ENCODE measurements at places on chromosomes 2 and 18.

GRCh38 chr2:105081006-105081601, 43.2 kb downstream of the MRPS9 start:
- no peak overlapping the region for H3K4me3 ChIP-seq
- H3K27me3 ChIP-seq, result no peaks in the 10 kb centered on the region
- DNase-seq, result no peak
- no peaks in the 10 kb centered on the region for H3K36me3 ChIP-seq
- H3K27ac ChIP-seq, result no peak overlapping the region

DNA sequence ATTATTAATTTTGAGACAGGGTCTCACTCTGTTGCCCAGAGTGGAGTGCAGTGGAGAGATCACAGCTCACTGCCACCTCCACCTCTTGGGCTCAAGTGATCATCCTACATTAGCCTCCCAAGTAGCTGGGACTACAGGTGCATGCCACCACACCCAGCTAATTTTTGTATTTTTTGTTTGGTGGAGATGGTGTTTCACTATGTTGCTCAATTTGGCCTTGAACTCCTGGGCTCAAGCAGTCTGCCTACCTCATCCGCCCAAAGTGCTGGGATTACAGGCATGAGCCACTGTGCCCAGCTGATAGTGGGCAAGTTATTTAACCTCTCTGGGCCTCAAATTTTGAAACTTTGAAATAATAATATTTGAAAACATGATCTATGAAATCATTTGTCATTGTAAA, 26.5 kb downstream of the DCAF17 start:
- H3K27me3 ChIP-seq, result no peaks in the 10 kb centered on the region
- no peak overlapping the region for H3K27ac ChIP-seq

- H3K36me3 ChIP-seq, result no peaks in the 10 kb centered on the region
- H3K4me3 ChIP-seq, result no peak overlapping the region
Measured at GRCh38 chr2:206647985-206648384, 5.7 kb downstream of the FAM237A start.

DNA sequence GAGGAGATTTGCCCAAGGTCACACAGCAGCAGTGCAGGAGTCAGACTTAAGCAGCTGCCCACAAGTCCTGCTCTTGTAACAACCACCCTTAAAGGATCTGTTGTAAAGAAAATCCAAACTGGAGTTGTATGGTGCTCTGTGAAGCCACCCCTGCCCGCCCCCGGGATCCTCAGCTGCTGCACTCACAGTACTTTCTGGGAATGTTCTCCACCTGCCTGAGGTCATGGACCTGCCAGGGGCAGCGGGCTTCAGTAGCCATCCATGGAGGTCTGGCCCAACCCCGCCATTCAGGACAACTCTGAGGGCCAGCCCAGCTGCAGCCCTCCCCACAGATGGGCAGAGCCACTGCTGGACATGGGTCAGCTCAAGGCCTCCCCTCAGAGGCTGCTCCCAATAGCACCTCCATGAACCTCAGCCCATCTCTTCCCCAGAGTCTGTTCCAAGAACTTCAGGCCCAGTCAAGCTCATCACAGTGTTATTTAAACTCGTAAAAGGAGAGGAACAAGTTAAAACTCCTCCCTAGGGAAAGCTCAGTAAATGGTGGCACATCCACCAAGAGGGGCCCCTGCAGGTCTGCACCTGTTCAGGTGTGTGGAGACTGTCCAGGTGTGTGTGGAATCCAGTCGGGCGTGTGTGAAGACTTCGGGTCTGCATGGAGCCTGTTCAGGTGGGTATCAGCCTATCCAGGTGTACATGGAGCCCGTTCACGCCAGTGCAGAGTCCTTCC, 39.4 kb upstream of the GPC1 start:
- H3K27me3 ChIP-seq, result no peaks in the 10 kb centered on the region
- no peak for DNase-seq
- no peaks in the 10 kb centered on the region for H3K36me3 ChIP-seq
- no peak overlapping the region for H3K27ac ChIP-seq
- H3K4me1 ChIP-seq, result no peaks in the 10 kb centered on the region
- H3K4me3 ChIP-seq, result no peak overlapping the region

- no peaks in the 10 kb centered on the region for H3K27me3 ChIP-seq
- no peaks in the 10 kb centered on the region for H3K36me3 ChIP-seq
- no peak overlapping the region for H3K27ac ChIP-seq
- peaks cover 11% of the 10 kb centered on the region for H3K4me1 ChIP-seq
- DNase-seq, result peak; percentile 32
Measured at GRCh38 chr2:88059979-88060906, 4.7 kb upstream of the KRCC1 start.

DNA sequence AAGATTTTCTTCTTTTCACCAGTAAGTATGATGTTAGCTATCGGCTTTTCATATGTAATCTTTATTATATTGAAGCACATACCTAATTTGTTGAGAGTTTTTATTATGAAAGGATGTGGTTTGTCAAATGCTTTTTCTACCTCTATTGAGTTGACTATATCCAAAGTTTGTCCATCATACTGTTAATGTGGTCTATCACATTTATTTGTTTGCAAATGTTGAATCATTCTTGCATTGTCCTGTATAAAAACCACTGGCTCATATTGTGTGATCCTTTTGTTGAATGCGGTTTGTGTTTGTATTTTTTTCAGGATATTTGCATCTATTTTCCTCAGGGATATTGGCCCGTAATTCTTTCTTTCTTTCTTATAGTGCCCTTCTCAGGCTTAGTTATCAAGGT, 675.5 kb downstream of the NUP35 start:
- no peak overlapping the region for H3K27ac ChIP-seq
- no peak overlapping the region for H3K4me3 ChIP-seq
- H3K27me3 ChIP-seq, result no peaks in the 10 kb centered on the region

DNA sequence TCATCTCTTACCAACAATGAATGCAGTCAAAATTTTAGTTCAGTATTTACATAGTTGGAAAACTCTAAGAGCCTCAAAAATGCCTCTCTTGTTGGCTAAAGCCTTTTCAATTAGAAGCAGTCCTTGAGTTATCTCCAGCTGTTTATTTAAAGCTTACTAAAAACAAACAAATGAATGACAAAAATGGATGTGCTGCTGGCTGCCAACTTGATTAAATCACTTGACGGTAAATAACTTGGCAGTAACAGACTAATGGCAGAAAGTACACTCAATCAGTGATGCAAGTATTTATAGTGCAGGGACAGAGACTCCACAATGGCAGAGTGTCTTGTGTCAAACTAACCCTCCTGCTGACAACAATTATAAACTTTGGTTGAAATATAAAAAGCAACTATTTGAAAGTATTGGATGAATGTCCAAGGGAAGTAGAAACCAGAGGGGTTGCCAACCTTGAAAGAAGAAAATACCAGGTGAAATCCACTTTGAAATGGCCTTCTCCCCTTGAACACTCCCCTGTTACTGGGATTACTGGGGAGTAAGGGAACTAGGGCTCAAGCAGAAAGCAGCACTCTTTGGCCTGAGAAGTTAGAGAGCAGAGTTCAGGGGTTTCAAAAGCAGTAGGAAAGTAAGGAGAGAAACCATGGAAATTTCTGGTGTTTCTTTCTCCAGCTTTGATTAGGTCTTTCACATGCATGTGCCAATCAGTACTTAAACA, 245.2 kb upstream of the SPHKAP start:
- peak overlapping the region; percentile 51 for H3K4me3 ChIP-seq
- H3K4me1 ChIP-seq, result peaks cover 9% of the 10 kb centered on the region
- H3K27me3 ChIP-seq, result no peaks in the 10 kb centered on the region
- peak overlapping the region; percentile 44 for H3K27ac ChIP-seq
- no peaks in the 10 kb centered on the region for H3K36me3 ChIP-seq

- H3K27ac ChIP-seq, result no peak overlapping the region
- H3K4me3 ChIP-seq, result no peak overlapping the region
- no peaks in the 10 kb centered on the region for H3K36me3 ChIP-seq
- H3K27me3 ChIP-seq, result no peaks in the 10 kb centered on the region
- DNase-seq, result no peak
- H3K4me1 ChIP-seq, result no peaks in the 10 kb centered on the region
Measured at GRCh38 chr18:38563396-38563980, 997.9 kb upstream of the CELF4 start.

DNA sequence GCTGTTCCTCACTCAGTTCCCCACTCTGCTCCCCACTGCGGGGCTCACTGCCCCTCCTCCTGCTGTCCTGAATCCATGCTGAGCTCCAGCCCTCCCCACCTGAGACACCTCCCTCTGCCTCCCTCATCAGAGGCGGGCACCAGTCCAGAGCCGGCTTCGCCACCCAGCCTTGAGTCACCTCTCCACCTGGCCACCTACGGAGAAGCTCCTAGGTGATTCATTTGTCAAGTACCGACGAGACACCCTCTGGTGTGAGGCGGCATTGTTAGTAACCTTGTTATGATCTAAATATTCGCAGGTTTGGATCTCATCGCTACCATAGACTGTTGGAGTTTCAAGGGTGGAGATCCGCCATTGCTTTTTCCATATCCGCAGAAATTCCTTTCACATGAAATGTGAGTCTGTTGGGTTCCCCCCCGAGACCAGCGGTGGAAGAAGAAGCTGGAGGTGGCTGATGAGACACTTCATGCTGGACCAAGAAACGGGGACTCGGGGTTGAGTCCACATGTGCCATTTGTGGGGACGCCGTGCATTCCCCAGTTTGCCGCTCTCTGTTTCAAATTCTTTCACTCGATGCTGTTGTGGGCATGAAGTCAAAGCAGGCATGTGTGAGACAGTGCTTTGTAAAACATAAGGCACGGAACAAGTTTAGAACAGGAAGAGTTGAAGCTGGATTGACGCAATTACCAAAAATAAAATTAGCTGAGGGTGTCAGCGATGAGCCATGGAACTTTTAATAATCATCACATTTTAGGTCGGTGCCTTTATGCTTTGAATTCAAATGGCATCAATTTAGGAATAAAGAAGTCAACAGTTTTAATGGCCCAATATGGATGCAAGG, 259.8 kb upstream of the HDAC4 start:
- peaks cover 20% of the 10 kb centered on the region for H3K4me1 ChIP-seq
- H3K27ac ChIP-seq, result no peak overlapping the region
- peak; percentile 71 for DNase-seq
- H3K4me3 ChIP-seq, result peak overlapping the region; percentile 37
- no peaks in the 10 kb centered on the region for H3K36me3 ChIP-seq

GRCh38 chr2:241432824-241433448, 75.4 kb downstream of the STK25 start:
- no peaks in the 10 kb centered on the region for H3K4me1 ChIP-seq
- no peak overlapping the region for H3K4me3 ChIP-seq
- peaks cover 13% of the 10 kb centered on the region for H3K36me3 ChIP-seq
- no peak overlapping the region for H3K27ac ChIP-seq

DNA sequence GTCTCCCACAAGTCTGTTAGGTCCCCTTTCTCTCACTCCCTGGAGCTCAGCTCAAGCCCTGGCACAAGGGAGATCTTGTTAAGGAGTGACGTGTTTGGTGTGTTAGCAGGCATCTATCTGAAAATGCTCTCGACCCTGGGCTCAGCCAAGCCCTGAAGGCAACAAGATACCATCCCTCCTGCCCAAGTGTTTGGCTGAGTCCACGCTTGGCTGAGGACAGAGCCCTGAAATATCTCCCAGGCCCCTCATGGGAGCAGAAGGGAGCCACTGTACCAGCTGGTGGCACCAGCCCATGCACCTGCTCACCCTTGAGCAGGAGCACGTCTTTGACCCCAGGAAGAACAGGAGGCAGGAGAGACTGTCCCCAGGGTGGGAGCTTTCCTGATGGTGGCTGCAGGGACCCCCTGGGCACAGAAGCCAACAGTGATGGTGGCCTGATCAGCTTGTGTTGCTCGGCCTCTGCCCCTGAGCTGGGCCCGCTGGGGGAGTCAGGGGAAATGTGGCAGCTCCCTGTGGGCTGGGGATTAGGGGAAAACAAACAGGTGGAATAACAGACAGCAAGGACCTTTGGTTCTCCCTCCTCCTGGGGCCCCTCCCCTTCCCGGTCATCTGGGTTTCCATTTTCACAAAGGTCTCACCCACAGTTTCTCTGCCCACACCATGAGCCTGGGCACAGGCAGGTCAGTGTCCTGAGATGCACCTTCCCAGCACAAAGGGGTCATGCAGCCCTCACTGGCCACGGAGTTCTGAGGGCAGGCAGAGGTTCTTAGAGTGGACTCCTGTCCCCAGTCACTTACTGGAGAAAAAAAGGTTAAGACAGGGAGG, 91.6 kb downstream of the RHOB start:
- H3K4me3 ChIP-seq, result no peak overlapping the region
- no peak overlapping the region for H3K27ac ChIP-seq
- H3K36me3 ChIP-seq, result no peaks in the 10 kb centered on the region
- no peaks in the 10 kb centered on the region for H3K27me3 ChIP-seq

- H3K27me3 ChIP-seq, result no peaks in the 10 kb centered on the region
- DNase-seq, result peak; percentile 91
Measured at GRCh38 chr2:101205521-101206479, 46.9 kb upstream of the CNOT11 start.

DNA sequence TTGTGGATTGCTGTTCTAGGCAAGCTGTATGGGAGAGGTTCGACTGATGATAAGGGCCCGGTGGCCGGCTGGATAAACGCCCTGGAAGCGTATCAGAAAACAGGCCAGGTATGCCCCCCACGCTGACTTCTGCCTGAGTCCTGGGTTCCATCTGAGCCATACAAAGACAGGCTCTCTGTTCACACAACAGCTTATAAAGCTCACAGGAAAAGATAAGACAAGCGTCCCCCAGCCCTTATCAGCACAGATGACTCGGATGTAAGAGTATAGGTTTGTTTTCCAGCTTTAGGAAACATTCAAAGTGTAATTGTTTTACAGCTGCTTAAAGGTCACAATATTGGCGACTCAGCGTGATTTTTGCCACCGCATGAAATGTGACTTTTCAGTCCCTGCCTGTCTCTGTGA, 12.7 kb downstream of the CNDP2 start:
- H3K4me1 ChIP-seq, result no peaks in the 10 kb centered on the region
- no peak overlapping the region for H3K27ac ChIP-seq
- no peaks in the 10 kb centered on the region for H3K27me3 ChIP-seq
- peaks cover 18% of the 10 kb centered on the region for H3K36me3 ChIP-seq
- H3K4me3 ChIP-seq, result no peak overlapping the region

DNA sequence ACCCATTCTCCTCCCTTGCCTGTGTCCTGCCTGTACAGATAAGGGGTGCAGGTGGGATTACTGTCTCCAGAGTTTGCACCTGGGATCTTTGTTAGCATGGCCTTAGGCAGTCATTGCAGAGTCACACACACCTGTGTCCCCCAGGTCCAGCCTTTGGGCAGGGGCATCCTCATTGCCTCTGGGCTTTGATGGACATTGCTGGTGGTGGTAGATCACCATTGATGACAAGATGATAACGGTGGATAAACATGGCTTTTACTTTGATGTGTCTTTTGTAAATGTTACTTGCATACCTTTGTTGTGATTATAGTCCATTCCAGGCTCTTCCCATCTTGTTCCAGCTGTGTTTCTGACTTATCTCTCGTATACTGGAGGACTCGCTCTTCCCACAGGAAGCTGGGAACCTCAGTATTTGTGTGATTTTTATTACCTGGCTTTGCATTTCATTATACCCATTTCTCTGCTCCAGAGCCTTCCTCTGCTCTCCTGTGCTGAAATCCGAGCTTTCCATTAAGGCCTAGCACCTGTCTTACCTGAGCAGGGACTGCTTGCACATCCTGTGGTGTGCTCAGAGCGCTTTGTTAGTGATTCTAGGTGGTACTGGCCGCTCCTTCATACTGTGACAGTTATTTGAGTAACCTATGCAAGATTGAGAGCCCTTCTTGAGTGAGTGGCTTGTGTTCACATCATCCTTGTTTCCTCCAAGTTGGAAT, 79.2 kb downstream of the PTPRM start:
- H3K36me3 ChIP-seq, result no peaks in the 10 kb centered on the region
- H3K4me1 ChIP-seq, result no peaks in the 10 kb centered on the region
- H3K4me3 ChIP-seq, result no peak overlapping the region
- H3K27ac ChIP-seq, result no peak overlapping the region
- DNase-seq, result no peak

- no peak for DNase-seq
- peak overlapping the region; percentile 100 for H3K4me3 ChIP-seq
- no peaks in the 10 kb centered on the region for H3K36me3 ChIP-seq
- H3K27me3 ChIP-seq, result no peaks in the 10 kb centered on the region
- H3K4me1 ChIP-seq, result peaks cover 9% of the 10 kb centered on the region
Measured at GRCh38 chr2:53786352-53786704, 425 bp downstream of the ASB3 start.
